ENCODE measurements at places on chromosomes 3 and 15. TPM values are rescaled to one million over a fixed set of nuclear protein-coding genes. Genes with fewer than 3 reads are reported as not detected.

HDGFL3 gene
- 91.2 TPM for total RNA-seq

DNA sequence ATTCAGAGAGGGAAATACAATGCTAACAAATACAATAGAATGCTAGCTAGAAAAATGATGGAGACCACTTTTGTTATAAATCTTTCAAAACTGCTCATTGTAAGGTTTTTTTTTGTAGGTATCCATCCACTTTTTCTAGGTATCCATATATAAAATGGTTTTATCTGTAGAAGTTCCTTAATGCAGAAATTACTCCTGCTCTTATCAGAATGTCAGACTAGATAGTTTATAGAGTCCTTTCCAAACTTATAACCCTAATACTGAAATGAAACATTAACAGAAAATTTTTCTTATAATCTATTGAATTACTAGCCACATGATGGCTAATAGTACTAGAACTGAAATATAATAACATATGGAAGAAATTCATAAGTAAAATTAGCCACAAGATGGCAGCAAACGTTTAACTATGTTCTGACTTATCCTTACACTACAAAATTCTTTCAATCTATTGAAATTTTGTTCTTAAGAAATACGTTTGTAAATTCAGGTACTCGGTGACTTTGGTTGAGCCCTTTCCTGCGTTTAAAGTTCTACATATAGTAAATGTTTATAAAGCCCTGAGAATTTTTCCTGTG is 58.5 kb downstream of the ECT2 start:
- no peaks in the 10 kb centered on the region for H3K27me3 ChIP-seq
- H3K27ac ChIP-seq, result no peak overlapping the region
- H3K4me1 ChIP-seq, result no peaks in the 10 kb centered on the region
- no peaks in the 10 kb centered on the region for H3K36me3 ChIP-seq
- no peak overlapping the region for H3K4me3 ChIP-seq
- no peak for DNase-seq

FEZF2 gene
- total RNA-seq, result not detected

DNA sequence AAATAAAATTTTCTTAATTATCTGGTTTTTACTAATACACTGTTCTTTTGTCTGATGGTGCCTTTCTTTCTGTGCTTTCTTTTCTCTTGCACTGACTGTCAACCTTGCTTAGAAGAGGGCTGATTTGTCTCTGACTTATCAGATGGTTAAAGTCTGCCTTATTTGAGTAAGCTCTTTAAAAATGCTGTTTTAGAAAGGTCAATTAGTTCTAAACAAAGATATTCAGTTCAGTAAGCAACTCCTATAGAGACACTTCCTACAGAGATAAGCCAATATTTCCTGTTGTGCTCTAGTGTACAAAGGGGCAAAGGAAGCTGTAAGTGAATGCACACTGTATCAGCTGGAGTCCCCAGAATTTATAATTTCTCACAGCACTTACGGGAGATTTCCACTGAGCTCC is 153.4 kb upstream of the TSPAN3 start:
- no peak for DNase-seq
- peak overlapping the region; percentile 98 for H3K27ac ChIP-seq
- no peak overlapping the region for H3K4me3 ChIP-seq
- H3K27me3 ChIP-seq, result peaks cover 3% of the 10 kb centered on the region

DNA sequence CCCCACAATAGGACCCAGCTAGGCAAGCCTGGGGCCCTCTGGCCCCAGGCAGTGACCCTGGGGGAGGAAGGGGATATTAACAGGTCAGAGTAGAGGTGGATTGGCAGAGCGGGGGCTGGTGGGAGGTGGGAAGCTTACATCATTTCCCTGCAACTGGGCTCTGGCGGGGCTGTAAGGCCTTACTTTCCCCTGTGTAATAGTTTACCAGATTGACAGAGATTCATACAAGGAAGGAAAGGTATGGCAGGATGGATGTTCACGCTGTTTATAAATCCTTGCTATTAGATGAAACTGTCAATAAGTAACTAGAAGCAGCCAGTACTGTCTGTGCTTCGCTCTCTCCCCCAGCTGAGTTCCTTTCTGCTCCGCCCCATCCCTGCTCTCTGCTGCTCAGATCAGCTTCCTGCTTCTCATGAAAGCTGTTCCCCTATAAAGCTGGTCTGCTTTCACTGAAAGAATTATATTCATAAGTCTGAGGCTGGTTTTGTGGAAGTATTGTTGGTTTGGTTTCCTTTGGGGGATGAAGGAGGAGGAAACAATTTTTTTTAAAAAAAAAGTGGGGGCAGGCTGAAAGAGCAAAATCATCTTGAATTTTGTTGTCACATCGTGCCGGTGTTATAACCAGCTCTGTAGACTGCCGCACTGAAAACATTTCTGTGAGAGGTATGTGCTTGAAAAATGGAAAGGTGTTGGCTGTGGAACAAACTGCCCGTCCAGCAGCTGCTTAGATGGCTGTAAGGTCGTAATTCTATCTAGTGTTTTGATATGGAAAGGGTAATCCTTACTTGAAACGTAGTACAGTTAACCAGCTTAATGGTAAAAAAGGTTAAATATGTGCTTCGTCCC is 76.4 kb downstream of the BBX start:
- H3K4me1 ChIP-seq, result peaks cover 35% of the 10 kb centered on the region
- peak overlapping the region; percentile 80 for H3K4me3 ChIP-seq
- peaks cover 1% of the 10 kb centered on the region for H3K27me3 ChIP-seq
- H3K27ac ChIP-seq, result peak overlapping the region; percentile 90
- no peaks in the 10 kb centered on the region for H3K36me3 ChIP-seq

CYP11A1 gene
- total RNA-seq, result 0.82 TPM

DNA sequence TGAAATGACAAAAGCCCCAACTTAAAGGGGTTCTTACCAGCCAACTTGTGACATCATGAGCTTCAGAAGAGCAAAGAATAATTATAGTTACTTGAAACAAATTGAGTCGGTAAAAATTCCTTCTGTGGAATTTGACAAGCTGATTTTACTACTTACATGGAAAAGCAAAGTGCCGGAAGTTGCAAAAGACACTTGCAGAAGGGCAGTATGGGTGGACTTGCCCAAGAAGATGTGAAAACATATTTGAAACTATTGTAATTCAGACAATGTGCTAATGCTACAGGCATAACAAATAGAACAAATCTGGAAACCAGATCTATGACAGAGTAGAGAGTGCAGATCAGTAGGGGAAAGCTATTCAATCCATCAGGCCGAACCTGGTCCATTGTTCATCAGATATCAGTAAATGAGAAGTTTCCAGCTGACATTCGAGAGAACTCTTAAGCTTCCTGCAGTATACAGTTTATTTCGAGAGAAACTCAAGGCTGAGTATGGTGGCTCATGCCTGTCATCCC is 2.5 kb upstream of the KIF7 start:
- peaks cover 14% of the 10 kb centered on the region for H3K27me3 ChIP-seq
- no peaks in the 10 kb centered on the region for H3K36me3 ChIP-seq
- peaks cover 14% of the 10 kb centered on the region for H3K4me1 ChIP-seq

FBXL2 gene
- total RNA-seq, result 11.5 TPM

DNA sequence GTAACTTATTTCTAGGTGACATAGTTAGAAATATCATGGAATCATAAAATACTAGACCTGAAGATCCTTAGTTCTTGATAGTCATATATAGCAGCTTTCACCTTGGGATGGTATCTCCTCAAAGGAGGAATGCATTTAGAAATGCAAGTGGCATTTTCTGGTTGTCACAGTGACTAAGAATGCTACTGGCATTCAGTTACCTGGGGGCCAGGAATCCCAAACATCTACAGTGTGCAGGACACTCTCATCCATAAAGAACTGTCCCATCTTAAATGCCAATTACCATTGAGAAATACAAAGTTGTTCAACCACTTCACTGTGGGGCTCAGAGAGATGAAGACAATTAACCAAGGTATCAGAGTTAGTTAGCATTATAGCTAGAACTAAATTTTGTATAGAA is 36.7 kb downstream of the MYH15 start:
- no peak for DNase-seq
- H3K36me3 ChIP-seq, result no peaks in the 10 kb centered on the region
- H3K4me3 ChIP-seq, result no peak overlapping the region
- no peaks in the 10 kb centered on the region for H3K4me1 ChIP-seq

GRCh38 chr15:50049871-50050270 is 69.2 kb downstream of the ATP8B4 start:
- H3K27me3 ChIP-seq, result peaks cover under 1% of the 10 kb centered on the region
- H3K4me1 ChIP-seq, result peaks cover 4% of the 10 kb centered on the region
- peaks cover 10% of the 10 kb centered on the region for H3K36me3 ChIP-seq
- no peak overlapping the region for H3K4me3 ChIP-seq

ITIH1 gene
- not detected for total RNA-seq

APOD gene
- 5.0 TPM for total RNA-seq

DNA sequence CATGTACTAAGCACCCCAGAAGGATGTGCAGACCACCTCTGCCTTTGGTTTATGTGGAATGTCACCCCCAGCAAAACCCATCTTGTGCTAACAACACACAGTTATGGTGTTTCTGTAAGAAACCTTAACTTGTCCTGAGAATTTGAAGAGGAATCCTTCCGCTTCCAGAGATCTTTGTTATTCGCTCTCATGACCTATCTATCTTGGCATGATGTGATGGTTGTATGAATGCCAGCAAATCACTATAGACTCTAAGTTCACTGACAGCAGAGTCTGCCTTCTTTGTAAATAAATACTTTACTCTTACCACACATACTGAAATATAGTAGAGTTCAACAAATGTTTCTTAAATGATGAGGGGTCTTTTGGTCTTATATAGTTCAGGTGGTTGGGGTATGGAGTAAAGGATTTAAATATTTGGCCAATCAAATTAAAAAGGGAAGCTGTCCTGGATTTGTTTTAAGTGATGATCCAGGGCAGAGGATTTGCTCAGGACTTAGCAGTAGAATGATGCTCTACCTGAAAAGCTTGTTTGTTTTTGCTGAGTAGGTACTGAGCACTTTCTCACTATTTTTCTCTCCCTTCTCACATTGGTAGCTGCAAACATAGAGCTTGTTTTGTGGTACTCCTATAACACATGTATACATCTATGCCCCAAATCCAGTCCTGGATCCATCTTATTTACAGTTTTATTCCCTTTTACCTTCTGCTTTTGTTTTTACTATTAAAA is 27.9 kb upstream of the RTP1 start:
- no peak overlapping the region for H3K4me3 ChIP-seq
- no peaks in the 10 kb centered on the region for H3K27me3 ChIP-seq
- no peak overlapping the region for H3K27ac ChIP-seq
- no peaks in the 10 kb centered on the region for H3K4me1 ChIP-seq

DNA sequence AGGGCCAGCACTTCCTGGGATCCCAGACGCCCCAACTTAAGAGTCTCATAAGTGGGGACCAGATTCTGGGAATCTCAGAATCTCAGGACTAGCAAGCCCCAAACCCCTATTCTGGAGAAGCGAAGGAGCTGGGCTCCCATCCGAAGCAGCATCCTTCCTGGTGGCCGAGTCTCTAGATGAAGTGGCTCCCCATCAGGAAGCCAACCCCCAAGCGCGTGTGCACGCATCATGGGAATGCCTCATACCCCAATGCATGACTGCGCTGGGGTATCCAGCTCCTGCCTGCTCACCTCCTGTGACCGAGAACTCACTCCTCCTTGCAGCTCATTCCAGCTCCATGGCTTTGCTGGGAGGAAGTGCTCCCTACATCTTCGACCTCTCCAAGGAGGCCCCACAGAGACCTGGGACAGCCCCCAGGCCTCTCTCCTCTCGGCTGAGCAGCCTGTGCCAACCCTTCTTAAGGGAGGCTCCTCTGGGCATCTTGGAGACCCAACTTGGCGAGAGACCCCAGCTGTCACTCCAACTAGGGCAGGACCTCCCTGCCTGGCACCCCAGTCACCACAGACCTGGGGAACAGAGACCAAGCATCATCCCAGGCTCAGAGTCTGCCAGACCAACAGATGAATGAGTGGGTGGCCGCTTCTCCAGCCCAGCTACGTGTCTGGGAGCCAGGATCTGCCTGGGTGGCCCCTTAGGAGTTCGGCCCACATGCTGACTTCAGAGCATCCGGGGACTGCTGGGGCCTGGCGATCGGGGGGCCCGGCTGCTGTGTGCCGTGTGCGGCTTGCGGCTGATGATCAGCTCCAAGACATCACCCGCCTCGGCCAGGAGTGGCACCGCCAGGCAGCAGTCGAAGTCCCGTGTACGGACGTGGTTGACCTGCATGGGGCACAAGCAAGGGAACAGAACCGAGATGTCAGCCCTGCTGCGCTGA is 46.9 kb downstream of the GRIP2 start:
- no peak overlapping the region for H3K4me3 ChIP-seq
- H3K27ac ChIP-seq, result no peak overlapping the region
- peaks cover 6% of the 10 kb centered on the region for H3K36me3 ChIP-seq
- H3K27me3 ChIP-seq, result peaks cover 12% of the 10 kb centered on the region

DNA sequence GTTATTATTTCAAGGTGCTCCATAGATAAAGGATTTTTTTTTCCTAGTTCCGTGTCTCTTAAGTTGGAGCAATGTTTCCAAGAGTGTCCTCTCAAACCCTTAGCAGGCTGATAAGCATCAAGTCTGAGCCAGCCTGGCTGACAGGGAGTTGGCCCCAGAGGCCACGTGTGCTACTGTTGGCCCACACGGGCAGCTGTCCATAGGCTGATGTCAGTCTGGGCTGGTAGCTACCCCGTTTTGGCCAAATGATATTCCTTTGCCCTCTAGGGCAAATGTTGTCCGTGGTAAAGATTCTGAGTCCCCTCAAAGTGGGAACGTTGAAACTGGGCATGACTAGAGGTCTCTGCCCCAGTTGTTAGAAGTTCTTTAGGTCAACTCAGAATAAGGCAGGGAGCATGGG is 99.4 kb downstream of the FLNB start:
- peak overlapping the region; percentile 65 for H3K4me3 ChIP-seq
- H3K27me3 ChIP-seq, result peaks cover 6% of the 10 kb centered on the region
- no peak for DNase-seq
- H3K27ac ChIP-seq, result no peak overlapping the region
- no peaks in the 10 kb centered on the region for H3K4me1 ChIP-seq

DNA sequence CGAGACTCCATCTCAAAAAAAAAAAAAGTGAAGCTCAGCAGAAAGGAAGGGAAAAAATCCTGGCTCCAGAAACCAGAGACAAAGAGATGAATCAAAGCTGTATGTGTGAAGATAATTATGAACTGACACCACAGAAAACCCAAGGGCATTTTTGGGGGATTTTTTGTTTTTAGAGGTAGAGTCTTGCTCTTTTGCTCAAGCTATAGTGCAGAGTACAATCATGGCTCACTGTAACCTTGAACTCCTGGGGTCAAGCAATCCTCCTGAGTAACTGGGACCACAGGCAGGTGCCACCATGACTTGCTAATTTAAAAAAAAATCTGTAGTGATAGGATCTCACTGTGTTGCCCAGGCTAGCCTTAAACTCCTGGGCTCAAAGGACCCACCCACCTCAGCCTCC is 22.8 kb downstream of the HCLS1 start:
- H3K27me3 ChIP-seq, result peaks cover 3% of the 10 kb centered on the region
- H3K4me3 ChIP-seq, result no peak overlapping the region
- H3K4me1 ChIP-seq, result no peaks in the 10 kb centered on the region
- H3K36me3 ChIP-seq, result peaks cover 51% of the 10 kb centered on the region
- H3K27ac ChIP-seq, result no peak overlapping the region
- DNase-seq, result no peak

DNA sequence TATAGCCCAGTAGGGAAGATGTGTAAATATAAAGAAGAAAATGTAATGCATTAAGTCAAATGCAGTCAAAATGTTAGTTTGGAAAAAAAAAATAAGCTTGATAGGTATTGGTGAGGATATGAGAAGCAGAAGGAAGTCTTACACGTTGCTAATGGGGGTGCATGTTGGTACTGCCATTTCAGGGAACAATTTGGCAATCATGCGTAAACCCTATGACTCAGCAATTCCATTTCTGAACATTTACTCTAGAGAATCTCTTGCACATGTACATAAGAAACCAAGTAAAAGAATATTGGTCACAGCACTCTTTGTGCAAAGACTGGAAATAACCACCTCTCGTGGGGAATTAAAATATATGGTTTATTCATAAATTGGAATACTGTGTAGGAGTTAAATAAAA is 35.5 kb upstream of the TIMP4 start:
- no peaks in the 10 kb centered on the region for H3K4me1 ChIP-seq
- no peak overlapping the region for H3K27ac ChIP-seq
- H3K36me3 ChIP-seq, result peaks cover 11% of the 10 kb centered on the region

AADACL2 gene
- not detected for total RNA-seq

Measured in endothelial cell (in vitro differentiated cells).